Liver (tissue), 10 donors: ENCODE measurements at places on chromosomes 6 and 20.
A peak's percentile ranks its signal among the peaks of the same experiment; 100 is the strongest.

DNA sequence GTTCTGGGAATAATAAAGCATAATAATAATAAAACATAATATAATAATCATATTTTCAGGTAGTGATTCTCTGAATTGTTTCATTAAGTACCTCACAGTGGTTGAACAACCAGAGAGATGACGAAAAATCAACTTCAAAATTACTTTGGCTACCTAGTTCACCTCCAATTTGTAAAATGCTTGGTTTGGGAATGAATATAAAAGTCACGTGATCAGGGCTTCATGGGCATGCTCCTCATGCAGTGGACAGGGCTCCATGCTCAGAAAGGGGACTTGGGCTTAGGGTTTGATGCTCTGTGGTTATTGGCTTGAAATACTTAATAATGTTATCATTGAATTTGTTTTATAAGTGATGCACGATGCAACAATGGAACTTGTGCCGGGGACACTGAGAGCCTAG lies 58.2 kb downstream of the HAO1 start:
- DNase-seq = no peak

DNA sequence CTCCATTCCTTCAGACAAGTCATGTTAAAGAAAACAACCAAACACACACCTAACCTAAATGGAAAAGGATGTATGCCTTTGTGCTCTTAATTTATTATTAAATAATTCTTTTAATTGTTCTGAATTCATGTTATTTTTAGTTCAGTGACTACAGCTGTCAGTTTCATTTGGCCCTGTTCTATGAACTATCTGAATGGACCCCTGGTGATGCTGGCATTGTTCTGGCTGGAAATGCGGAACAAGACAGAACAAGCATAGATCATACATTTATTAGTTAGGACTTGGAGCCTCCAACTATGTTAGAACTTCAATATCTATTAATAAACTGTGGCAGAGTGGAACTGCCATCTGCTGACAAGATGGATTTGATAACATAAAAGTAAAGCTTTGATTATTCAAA lies 5.7 kb downstream of the MAP3K7 start:
- no peak for DNase-seq

- no peak for DNase-seq
These were observed 828 bp downstream of the ADGRB3 start for GRCh38 chr6:68635706-68636513.

DNA sequence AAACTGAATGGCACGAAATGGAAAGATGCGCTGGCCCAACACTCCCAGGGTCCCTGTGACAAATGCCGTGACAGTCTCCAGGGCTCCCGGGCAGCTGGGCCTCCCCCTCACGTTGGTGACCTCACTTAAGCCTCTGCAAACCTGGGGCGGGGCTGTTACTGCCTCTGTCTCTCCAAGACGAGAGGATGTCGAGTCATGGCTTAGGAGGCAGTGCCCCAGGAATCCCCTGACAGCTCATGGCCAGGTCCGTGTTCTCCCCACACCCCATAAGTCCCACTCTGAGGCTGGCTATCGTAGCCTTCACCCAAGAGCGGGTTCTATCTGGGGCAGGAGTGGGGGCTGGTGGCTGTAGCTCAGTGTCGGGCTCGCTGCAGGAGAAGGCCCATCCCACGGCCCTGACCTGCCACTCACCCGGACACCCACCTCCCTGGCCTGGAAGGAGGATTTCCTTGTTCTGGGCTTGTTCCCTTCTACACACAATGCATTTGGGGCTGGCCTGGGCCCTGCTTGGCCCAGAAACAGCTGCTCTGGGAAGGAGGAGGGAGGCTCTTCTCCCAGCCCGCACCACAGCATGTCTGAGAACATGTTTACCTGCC lies 5.6 kb upstream of the RPS21 start:
- no peak for DNase-seq

- DNase-seq = no peak
These were observed 144.8 kb downstream of the TTLL2 start for GRCh38 chr6:167469672-167470071.

DNA sequence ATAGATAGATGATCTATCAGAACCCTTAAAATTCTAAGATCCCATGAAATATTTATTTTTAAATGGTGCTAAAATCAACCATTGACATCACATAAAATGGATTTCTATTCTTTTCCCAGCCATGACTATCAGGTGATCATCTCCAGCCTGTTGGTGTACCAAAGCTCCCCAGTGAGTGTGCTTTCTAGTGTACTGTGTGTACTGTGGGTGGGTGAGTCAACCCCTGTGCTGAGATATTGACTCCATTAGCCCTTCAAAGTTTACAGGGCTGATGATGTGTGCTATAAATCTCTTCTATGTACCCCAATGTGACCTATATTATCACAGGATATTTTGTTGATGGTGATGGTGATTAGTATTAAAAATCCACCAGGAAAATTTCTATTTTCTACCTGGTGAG lies 344.6 kb downstream of the MMUT start:
- DNase-seq = no peak

- no peak for DNase-seq
These were observed 59.1 kb upstream of the F13A1 start for GRCh38 chr6:6379573-6379972.

DNA sequence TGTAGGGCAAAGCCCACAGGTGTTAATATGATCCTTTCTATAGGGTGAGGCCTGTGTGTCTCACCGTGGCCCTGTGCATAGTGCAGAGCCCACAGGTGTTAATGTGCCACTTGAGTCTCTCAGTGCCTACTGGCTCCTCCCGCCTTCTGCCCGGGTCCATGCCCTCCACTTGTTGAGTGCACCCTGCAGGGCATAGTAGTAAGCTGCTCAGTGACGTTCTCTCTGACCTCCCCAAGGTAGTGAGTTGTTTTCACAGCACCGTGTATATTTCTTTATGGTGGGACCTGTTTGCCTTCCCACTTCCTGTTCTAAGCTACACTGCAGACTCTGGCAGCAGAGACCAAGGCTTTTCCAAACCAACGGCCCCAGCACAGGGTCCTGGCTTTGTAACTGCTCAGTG lies 64.5 kb upstream of the SLC22A1 start:
- no peak for DNase-seq

GRCh38 chr6:157681041-157681650 lies 141.9 kb upstream of the SNX9 start:
- DNase-seq = no peak

GRCh38 chr6:153944201-153944600 lies 94.8 kb upstream of the OPRM1 start:
- DNase-seq = no peak

GRCh38 chr6:163151212-163151611 lies 263.3 kb upstream of the QKI start:
- no peak for DNase-seq

GRCh38 chr20:17530716-17531664 lies at the start of gene BFSP1:
Gene BFSP1 (minus strand): TSS chr20:17531379. CDS start chr20:17531329, 50 bp downstream.
- peak; percentile 56 for DNase-seq

GRCh38 chr6:17628873-17629272 lies 28.8 kb downstream of the FAM8A1 start:
- DNase-seq = no peak

DNA sequence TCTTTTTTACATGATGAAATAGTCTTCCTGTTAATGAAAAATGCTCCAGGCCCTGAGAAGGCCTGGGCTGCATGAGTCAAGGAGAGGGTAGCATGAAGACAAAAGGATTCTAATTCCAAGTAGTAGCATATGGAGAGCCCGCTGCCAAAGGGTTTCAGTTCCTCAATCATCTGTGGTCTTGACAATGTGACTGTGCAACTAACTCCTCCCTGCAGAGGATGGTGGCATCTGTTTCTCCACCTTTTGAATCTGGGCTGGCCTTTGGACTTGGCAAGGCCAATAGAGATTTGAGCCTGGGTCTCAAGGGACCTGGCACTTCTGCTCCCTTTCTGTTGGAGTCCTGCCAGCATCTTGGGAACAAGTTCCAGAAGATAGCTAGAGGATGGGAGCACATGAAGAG lies 35.1 kb upstream of the ANKEF1 start:
- DNase-seq = no peak

DNA sequence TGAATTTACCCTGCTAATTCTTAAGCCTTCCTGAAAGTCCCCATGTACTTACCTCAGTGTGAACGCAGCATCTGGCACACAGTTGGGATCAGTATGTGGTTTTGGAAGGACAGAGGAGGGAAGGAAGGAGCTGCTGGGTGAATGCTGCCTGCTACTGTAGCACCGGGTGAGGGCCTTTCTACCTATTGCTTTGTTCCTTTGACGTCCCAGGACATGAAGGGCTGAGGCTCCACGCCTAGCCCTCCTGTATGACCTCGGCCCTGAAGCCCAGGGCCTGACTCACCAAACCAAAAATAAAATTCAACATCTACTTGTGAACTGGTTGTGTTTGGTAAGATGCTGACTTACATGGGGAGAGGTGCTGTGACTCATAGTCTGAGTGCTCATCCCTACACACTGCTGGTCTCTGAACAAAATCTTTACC lies 51.1 kb downstream of the ARID1B start:
- DNase-seq = no peak

DNA sequence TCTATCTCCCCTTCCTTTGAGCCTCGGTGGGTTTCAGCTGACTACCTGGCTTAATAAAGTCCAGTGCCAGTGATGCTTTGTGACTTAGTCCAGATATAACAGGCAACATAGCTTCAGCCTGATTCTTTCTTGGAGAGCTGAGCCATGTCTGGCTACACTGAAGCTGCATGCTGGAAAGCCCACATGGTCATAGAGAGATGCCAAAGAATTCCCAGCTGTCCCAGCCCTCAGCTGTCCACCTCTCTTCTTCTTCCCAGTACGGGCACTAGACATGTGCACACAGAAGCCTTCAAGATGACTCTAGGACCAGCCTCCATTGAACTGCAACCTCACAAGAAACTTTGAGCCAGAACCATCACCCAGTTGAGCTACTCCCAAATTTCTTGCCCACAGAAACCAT lies 154.1 kb upstream of the MYLIP start:
- DNase-seq = no peak

GRCh38 chr20:53829724-53830521 lies 236.3 kb upstream of the ZNF217 start:
- no peak for DNase-seq

DNA sequence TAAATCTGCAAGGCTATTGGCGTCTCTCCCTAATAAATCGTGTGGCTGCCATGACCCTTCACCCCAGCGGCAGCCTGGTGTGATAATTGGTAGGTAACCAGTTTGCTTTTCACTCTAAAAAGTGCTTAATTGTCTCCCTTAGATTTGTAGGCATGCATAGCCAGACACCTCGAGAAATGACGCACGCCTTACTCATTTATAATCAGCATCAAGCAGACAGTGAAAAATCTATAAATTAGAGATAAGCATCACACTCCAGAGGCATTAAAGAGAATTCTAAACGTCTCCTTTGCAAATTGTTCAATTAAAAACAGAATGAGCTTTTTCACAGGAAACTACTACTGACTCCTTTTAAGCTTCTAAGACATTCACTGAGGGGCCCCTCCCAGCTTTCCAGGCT lies 110.2 kb upstream of the RPS6KA2 start:
- no peak for DNase-seq

DNA sequence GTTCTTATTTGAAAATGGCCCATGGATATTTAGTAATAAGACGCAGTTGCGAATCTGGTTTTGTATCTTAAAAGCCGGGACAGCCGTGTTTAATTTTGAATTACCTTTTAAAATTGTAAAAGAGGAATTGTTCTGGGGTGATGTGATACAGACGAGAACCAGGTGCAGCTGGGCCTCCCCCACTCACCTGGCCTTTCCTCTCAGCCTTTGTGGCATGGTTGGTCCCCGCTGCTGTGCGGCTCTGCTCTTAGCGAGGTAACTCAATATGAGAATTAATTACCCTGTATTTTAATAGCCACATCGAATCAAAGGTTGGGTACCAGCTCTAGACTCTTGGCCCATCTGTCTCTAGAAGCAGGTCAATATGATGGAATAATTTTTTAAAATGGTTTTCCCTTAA lies 56.5 kb upstream of the DACT2 start:
- DNase-seq = no peak

- no peak for DNase-seq
These were observed 32.8 kb downstream of the GFOD1 start for GRCh38 chr6:13454286-13455221.

DNA sequence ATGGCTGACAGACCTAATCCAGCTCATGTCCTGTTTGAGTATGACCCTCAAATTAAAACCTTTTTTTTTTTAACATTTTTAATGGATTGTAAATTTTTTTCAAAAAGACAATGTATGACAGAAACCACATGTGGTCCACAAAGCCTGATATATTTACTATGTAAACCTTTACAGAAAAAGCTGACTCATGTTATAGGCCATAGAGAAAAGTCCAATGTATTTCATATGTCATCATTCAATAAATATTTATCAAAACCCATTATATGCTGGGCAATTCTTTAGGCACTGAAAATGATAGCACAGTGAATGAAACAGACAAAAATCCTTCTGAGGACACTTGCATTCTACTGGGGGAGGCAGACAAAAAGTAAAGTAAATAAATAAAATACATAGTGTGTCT lies 826.2 kb upstream of the FLRT3 start:
- no peak for DNase-seq

DNA sequence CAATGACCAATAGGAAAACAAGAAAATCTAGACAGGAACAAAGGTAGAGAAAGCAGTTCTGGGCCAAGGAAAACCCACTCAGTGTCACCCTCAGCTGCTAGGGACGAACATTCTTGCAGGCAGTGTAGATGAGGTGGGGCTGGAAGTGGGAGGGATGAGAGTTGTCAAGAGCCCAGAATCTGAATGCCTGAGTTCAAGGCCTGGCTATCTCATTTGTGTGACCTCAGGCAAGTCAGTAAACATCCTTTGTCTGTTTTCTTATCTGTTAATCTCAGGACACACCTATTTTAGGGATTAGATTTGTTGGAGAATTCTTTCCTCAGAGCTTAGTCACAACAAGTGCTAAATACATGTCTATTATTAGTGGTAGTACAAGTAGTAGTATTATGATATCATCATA lies 50.9 kb upstream of the KIF16B start:
- no peak for DNase-seq

GRCh38 chr6:124670801-124671200 lies 291.4 kb upstream of the RNF217 start:
- no peak for DNase-seq

DNA sequence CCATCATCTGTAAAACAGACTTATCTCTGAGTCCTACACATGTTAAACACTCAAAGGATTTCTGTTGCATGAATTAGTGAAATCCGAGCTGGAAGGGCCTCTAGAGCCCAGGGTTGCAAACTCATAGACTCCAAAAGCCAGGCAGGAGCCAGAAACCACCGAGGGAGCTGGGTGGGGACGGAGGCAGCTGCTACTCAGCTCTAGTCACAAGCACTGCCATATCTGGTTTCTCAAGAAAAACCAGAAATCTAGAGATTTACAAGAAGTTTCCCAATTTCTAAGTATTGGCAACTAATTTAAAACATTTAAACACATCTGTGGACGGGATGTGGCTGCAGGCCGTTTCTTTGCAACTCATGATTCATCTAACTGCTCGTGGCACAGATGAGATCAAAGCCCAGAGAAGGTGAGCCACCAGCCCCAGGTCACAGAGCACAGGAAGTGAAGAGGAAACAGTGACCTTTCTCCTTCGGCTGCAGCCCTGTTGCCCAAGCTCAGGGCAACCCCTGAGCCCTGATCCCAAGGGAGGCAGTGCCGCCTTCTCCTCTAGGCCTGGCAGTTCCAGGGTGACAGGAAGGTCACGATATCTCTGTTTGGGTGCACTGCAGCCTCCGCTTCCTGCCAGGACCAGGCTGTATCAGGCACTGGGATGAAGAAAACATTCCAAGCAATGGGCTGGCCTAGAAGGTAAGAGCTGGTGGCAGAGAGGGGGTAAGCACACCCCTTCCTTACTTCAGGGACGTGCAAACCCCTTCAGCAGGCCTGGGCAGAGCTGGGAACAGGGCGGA lies 26.4 kb upstream of the PTGIS start:
- no peak for DNase-seq

- DNase-seq = peak; percentile 58
These were observed 2.1 kb upstream of the ERGIC3 start for GRCh38 chr20:35539756-35540212.

- DNase-seq = no peak
These were observed 6.6 kb upstream of the SLC16A10 start for GRCh38 chr6:111080698-111081097.
